Stimulated activated CD8-positive, alpha-beta memory T cell treated with anti-CD3 and anti-CD28 coated beads, Interleukin-4, amount 100 ng/mL, for 1 hour (primary cell): ENCODE measurements at places on chromosomes 1 and 21.

GRCh38 chr1:218273762-218274479, 11.2 kb upstream of the RRP15 start:
- no peak for DNase-seq

- no peak for DNase-seq
Measured at GRCh38 chr1:93358293-93358692, 12.6 kb downstream of the DR1 start.

DNA sequence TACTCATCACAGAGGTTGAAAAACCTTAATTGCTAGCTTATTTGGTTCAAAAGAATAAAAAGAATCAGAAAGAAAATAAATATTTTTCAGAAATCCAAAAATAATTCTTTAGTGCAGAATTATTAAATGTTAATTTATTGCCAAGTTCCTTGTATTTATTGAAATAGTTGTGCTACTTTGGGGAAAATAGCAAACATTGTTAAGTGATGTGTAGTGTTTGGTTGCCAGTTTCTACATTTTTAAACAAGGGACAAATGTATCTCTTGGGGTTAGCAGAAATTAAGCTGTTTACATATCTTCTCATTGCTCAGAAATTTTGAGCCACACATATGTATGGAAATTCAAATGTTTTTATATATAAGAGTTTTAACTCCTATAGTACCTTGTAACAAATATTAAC, 775.0 kb downstream of the USP25 start:
- DNase-seq: no peak

- DNase-seq: no peak
Measured at GRCh38 chr1:80966266-80966665, 834.5 kb upstream of the ADGRL2 start.

GRCh38 chr1:46812065-46812963, 13.5 kb downstream of the CYP4B1 start:
- DNase-seq: no peak

GRCh38 chr1:108107658-108108057, 92.5 kb downstream of the SLC25A24 start:
- DNase-seq: no peak

GRCh38 chr1:197140121-197140520, 6.3 kb downstream of the ASPM start:
- no peak for DNase-seq

DNA sequence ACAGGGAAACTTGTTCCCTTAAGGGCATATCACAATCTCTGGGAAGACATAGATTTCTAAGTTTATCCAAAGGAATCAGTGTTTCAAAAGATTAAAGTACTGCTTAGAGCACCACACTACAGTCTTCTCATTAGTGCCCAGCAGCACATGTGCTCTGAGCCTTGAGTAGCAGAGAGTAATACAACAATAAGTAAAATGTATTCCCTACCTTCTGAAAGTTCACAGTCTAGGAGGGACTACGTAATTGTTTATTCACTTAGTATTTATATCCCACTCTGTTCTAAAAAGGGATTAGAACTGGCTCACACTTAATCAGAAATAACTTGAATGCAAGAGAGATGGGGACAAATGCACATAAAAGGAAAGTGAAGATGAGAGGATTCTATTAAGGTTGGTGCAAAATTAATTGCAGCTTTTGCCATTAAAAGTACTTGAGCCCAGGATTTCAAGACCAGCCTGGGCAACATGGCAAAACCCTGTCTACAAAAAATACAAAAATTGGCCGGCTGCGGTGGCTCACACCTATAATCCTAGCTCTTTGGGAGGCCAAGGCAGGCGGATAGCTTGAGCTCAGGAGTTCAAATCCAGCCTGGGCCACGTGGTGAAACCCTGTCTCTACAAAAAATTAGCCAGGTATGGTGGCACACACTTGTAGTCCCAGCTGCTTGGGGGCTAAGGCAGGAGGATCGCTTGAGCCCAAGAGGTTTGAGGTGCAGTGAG, 9.0 kb downstream of the SYNC start:
- DNase-seq: no peak

DNA sequence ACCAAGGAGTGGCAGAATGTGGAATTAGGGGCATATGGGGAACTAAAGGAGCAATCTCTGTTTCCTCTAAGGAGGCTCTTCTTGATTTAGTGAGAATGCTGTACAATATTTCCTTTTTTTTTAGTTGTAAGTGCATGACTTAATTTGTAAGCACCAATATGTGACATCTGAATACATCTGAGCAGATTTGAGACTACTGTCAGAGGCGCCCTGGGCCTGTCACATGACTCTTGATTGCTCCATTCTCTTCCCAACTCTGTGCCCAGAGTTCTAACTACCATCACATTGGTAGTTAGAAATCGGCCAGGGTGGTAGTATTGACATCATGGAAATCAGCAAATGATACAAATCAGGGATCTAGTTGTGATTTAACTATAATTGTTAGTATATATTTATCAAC, 110.1 kb upstream of the LMO4 start:
- no peak for DNase-seq

DNA sequence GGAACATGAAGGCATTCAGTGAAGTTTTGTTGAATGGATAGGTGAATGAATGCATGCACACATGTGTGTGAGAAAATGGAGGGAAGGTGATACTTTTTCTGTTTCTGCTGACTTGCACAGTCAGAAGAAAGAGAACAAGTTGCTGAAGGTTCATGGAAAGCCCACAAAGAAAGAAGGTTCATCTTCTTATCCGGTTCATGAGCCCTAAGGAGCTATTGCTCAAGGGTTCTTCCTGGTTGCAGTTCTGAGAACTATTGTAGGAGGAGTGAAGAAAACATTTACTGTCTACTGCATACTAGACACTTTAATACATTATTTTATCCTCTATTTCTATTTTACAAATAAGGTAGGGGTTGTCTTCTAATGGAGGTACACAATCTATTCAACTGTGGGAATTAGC, 13.4 kb upstream of the NIBAN1 start:
- DNase-seq: no peak

DNA sequence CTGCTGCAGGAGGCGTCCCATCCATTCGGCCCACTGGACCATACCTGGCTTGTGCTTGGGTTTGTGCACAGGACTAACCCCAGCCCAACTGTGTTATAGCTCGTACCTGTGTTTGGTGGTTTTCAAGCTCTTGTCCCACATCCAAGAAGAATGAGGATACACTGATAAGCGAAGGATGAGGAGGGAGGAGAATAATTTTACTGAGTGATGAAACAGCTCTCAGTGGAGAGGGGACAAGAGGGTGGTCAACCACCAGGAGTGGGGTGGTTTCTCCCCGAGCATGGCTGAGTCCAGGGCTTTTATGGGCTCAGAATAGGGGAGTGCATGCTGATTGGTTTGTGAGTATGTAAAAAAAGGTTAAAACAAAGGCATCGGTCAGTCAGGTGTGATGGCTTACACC, 12.1 kb upstream of the USP48 start:
- no peak for DNase-seq
